ENCODE measurements at places on chromosomes 2 and 18.

DNA sequence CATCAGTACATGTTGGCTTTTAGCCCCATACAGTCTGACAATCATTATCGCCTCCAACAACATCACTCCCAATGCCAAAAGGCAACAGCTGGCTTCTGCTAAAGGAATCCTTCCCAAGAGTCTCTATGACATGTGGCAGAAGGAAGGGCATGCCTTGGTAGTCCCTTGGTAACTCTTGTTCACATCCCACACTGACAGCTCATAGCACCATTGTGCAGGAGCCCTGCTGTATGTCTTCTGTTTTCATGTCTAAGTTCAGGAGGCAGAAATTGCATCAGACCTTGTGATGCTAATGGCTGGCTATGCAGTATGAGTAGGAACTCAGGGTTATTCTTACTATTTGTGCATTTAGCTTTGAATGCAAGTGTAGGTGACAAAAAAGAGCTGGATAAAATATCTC is 392.1 kb downstream of the PTH2R start:
- DNase-seq = no peak

DNA sequence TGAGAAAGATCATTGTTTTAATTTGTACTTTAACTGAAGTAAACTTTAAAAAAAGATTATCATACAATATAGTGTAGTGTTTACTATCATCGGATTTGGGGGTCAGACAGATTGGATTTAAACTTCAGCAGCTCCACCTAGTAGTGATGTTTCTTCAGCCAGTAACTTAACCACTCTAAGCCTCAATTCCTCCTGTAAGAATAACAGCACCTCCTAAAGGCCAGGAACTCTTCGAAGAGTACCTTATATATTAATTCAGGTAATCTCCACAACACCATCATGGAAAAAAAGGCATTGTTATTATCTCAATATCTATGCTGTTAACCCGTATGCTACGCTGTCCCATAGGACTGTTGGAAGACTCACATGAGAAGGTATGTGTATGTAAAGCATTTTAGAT is 69.0 kb upstream of the DLGAP1 start:
- DNase-seq = no peak

- DNase-seq = peak; percentile 32
Measured at GRCh38 chr2:221124532-221125240, 447.4 kb downstream of the EPHA4 start.

GRCh38 chr18:77754475-77755044 is 504.9 kb downstream of the GALR1 start:
- DNase-seq = no peak

- DNase-seq = peak; percentile 63
Measured at GRCh38 chr2:42092084-42092996, 44.5 kb downstream of the PKDCC start.

GRCh38 chr2:231102772-231103171 is 22.1 kb downstream of the HTR2B start:
- DNase-seq = no peak

GRCh38 chr2:62996534-62997186 is 54.0 kb upstream of the OTX1 start:
- DNase-seq = no peak
